Effector memory CD4-positive, alpha-beta T cell (primary cell): ENCODE measurements at places on chromosomes 6 and 20.

DNA sequence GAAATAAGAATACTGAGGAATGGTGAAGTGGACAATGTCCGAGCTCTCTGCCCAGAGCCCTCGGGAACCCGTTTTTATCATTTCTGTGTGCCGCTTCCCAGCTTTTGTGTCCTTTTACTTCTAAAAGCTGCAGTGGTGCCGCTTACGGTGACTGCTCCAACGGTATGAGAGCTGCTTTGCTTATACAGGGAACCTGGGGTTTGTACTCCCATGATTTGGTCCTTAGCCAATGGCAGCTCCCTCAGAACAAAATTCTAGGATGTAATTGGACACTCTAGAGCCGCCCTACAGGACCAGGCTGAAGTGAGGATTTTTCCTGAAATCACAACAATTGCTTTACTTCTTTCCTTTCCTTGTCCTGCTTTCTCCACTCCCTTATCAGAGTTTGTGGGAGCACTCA is 24.2 kb upstream of the PCSK2 start:
- DNase-seq, result no peak

GRCh38 chr20:32356622-32357374 is 1.3 kb upstream of the ASXL1 start:
- no peak for DNase-seq

DNA sequence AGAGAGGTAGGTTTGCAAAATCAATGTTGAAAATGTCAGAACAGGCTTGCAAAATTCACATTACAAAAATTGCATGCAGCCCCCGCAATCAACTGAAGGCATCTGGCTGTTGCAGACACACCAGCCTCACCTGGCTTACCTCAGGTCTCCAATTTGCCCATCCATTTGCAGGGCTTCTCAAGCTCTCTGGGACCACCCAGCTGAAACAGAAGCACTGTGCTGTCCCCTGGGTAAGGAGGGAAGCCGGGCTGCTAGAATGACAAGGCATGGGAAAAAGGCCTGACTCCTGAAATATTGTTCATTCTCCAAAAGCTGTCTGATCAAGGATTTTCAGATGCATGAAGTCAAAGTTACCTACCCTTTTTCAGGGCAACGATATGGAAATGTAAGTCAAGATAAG is 52.6 kb upstream of the CD93 start:
- DNase-seq, result no peak

DNA sequence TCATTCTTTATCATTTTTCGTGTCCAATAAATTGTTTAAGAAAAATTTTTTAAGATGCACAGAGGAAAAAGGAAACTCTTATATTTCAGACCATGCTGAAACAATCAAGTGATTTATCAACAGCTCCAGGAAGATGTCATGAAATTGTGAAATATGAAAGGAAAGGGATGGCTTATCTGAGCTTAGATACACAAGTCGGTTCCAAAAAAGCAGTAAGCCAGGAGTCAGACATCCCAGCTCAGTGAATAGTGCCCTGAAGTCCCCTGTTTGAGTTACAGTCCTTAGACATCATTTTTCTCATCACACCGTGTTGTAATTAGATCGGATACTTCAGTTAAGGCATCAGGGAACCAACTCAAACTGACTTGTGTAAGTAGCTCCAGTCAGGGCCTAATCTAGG is 91.0 kb upstream of the SSTR4 start:
- no peak for DNase-seq

DNA sequence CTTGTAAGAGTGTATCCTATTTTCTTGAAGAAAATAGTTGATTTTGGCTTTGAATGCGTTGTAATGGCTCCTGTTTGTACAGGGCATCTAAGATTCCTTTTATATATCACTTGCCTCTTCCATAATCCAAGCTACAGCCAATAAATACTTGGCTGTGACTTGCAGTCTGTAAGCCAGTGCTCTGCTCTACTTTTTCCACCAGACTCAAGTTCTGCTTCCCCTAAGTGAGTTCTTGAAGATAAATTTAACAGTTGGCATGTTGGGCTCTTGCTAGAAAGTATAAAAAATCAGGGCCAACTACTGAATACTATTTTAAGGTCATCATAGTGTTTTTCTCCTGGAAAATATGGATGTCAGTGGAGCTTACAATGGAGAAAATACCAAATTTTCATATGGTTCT is 36.5 kb upstream of the SCGN start:
- no peak for DNase-seq

DNA sequence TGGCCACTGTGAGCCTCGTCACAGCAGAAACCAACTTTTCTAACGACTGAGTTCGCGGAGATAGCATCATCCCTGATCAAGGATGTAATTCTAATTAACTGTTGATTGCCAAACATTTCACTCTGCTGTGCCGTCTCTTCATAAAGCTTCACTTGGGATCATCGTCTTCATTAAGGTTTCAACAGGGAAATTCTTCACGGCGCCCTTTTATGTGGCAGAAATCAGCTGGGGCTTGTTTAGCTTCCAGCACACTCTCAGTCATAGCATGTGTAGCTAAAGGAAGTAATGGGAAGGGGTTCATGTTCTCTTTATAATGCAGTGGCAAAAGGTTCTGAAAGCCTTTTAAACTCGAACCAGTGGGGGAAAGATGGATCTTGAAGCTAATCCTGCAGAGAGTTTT is 8.9 kb upstream of the ADRM1 start:
- no peak for DNase-seq

DNA sequence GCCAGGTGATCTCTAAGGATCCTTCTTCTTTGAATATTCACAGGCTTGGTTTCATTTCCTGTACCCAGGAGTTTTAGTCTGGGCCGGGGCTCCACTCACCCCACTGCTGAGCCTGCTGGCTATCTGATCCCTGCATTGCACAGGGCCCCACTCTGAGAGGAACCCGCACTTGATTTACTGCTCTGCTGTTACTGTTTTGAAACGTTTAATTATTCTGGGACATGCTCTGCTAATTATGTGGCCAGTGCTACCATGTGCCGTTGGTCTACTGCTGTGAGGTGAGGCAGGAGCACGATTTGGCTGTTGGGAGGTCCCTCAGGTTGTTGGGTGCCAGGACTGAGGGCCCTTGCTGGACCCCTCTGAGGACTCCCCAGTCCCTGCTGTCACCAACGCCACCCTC is 108.7 kb upstream of the SIRPA start:
- no peak for DNase-seq

GRCh38 chr20:17059465-17059864 is 167.4 kb upstream of the PCSK2 start:
- DNase-seq, result no peak

- DNase-seq, result no peak
Measured at GRCh38 chr6:22467645-22468044, 101.7 kb upstream of the HDGFL1 start.

DNA sequence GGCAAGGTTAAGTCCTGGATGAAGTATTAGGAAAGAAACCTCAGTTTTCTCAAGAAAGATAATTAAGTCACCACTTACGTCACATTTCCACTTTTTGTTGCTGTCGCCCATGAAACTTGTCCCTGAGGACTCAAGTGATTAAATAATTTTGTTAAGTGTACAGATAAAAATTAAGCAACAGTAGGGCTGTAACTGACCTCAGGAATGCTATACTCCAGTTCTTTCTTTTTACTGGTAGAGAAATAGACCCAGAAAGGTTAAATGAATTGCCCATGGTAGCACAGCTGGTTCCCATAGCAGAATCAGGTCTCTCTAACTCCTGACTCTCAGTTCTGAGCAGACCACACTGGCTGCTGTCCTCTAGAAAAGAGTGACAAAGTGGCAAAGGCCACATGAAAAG is 54.5 kb downstream of the CLIC5 start:
- DNase-seq, result no peak

- no peak for DNase-seq
Measured at GRCh38 chr6:51930602-51931001, 156.8 kb downstream of the PKHD1 start.

GRCh38 chr20:35871259-35871771 is 83.0 kb downstream of the SCAND1 start:
- DNase-seq, result no peak

DNA sequence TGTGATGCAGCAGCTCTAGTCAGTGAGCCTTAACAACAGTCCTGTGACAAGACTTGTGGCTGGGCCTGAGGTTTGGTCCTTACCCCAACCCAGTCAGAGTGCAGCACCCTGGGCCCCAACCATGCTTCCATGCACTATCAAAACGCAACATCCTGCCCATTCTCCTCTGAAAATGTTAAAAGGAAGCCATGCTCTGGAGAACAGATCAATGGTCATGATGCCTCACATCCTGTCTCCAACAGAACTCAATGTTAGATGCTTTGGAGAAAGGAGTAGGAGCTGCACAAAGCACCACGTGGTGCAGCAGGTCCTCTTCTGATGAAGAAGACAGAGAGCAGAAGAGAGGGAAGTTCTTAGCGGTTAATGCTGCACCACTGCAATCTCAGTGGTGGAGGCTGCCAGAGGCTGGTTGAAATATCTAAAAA is 41.9 kb downstream of the TRAM2 start:
- DNase-seq, result no peak

DNA sequence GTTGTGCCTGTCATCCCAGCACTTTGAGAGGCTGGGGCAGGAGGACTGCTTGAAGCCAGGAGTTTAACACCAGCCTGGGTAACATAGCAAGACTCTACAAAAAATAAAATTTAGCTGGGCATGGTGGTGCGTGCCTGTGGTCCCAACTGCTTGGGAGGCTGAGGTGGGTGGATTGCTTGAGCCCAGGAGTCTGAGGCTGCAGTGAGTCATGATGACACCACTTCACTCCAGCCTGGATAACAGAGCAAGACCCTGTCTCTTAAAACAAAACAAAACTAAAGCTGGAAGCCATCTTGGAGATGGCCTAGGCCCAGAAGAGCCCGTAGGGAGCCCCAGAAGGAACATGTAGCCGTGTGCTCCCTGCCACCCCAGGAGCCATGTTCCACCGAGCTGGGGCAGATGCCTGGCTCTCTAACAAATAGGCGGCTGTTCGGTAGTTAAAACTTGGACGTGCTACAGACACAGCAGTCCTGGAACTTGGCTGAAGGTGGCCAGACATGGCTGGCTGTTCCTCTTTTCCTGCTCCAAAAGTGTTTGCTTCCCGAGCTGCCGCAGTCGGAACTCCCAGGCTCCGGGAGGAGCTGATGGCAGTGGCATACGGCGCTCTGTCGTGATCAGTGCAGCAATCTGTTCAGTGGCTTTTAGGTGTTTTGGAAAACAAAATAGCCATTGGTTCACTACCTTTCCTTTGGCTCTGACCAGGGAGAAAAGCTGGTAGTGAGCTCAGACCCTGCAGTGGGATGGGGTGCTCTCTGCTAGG is 37.0 kb downstream of the DYNLT1 start:
- no peak for DNase-seq

- no peak for DNase-seq
Measured at GRCh38 chr6:145809785-145810184, 4.8 kb downstream of the FBXO30 start.

DNA sequence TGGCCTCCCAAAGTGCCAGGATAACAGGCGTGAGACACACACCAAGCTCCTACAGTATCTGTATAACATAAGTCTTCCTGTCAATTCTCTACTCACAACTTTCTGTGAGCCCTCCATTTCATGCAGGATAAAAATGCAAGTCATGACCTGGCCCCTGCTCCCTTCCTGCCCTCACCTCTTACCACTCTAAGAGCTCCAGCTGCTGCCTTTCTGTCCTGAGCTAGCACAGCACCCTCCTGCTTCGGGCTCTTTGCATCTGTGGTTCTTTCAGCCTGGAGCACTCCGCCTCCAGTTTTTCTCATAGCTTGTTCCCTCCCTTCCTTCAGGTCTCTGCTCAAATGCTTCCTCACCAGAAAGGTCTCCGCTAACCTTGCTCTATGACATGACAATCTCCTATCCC is 23.7 kb upstream of the TRPC4AP start:
- DNase-seq, result no peak

DNA sequence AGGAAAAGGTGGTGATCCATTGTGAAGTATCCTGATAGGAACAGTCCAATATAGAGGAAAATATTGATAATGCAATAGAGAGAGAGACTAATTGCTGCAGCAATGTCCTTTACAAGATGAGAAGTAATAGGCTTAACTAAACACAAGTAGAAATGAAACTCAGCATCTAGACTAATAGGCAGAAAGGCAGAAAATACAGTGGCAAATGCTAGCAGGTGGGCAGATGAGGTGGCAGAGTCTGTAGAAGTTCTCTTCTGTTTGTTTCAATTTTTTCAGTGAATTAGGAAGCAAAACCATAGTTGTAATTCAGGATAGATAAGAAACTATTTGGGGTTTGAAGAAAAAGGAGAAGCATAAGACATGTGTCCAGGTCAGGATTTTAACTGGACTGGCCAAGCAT is 236.7 kb upstream of the HS3ST5 start:
- no peak for DNase-seq

- DNase-seq, result no peak
Measured at GRCh38 chr20:40848526-40848925, 159.5 kb upstream of the MAFB start.

DNA sequence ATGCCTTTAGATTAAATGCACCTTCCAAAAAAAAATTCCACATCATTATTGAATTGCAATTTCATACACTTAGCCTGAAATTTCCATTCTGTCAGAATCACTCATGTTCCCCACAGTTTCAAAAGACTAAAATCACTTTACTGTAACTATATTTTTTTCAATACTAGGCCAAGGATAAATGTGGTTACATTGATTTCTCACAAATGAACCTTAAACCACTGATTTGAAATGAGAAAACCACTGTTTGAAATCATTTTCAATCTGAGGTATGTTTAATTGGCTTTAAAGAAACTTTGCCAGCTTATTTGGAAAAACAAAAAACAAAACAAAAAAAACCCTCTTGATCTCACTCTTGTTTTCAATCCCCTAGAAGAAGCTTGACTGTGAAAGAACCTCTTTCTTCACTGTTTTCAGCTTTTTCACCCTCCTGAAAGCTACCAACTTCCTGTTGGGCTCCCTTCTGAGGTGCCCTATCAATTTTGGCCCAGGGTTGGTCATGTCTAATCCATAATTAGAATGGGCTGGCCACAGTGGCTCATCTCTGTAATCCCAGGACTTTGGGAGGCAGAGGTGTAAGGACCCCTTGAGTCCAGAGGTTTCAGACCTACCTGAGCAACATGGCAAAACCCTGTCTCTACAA is 242.5 kb downstream of the ADGRG6 start:
- DNase-seq, result no peak

- DNase-seq, result no peak
Measured at GRCh38 chr6:163460307-163460782, 45.8 kb downstream of the QKI start.

DNA sequence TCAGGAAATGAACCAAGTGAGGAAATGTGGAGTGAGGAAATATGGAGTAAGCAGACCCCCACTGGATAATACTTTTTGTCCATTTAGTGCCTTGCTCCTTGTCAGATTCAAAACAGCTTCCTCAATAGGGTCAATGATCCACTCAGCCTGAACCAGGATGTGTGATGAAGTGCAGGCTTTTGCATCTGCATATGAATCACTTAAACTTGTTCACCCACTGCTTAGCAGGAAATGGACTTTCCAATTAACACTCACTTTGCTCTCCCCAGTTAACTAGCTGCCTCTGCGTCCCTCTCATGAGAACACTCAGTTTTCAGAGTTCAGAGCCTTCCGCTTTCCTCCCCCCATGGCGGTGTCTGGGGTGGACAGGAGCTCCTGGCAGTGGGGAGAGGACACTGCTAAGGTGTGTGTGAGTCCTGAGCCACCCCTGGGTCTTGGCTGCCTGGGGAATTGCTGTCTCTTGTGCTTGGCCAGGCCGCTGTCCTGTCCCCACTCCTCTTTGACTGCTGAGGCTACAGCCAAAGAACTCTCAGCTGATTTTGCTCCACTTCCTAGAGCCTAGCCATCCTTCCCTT is 621.8 kb downstream of the CDH26 start:
- no peak for DNase-seq
